Activated naive CD8-positive, alpha-beta T cell treated with anti-CD3 and anti-CD28 coated beads for 36 hours (primary cell): ENCODE measurements at places on chromosomes 1 and 21.

- DNase-seq, result no peak
Measured at GRCh38 chr1:184465489-184466146, 78.8 kb downstream of the C1orf21 start.

DNA sequence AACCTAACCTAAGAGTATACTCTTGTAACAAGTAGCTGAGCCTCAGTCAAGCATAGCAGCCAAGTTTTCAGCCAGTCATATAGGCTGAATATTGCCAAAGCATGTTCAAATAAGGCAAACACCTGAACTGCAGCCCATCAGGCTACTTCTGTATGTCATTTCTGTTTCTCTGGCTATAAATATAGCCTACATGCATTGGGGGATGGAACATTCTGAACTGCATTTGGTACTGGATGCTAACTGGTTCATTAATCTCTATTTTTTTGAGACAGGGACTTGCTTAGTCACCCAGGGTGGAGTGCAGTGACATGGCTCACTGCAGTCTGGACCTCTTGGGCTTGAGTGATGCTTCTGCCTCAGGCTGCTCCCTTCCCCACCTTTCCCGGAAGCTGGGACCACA is 37.3 kb downstream of the MAST2 start:
- no peak for DNase-seq

- no peak for DNase-seq
Measured at GRCh38 chr1:204274446-204274845, 60.7 kb upstream of the GOLT1A start.

GRCh38 chr1:93576346-93576745 is 105.3 kb downstream of the BCAR3 start:
- DNase-seq, result no peak

DNA sequence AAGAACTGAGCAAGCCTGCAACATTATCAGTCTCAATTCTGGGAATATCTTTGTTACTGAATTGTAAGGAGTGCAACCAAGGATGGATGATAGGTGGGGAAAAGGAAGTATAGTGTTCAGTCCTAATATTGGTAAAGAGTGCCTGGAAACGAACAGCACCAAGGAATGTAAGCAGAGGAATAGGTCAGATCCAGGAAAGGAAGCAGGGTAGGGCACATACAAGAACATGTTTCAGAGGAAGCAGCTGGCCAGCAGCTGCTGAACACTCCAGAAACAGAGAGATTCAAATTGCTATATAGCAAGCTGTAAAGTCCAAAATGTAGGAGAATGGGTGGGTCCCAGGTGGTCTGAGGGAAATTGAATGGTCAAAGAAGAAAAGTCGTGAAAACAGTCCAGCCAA is 37.9 kb downstream of the CRB1 start:
- DNase-seq, result no peak

GRCh38 chr1:207240325-207241101 is 81.0 kb upstream of the CD55 start:
- DNase-seq, result no peak

DNA sequence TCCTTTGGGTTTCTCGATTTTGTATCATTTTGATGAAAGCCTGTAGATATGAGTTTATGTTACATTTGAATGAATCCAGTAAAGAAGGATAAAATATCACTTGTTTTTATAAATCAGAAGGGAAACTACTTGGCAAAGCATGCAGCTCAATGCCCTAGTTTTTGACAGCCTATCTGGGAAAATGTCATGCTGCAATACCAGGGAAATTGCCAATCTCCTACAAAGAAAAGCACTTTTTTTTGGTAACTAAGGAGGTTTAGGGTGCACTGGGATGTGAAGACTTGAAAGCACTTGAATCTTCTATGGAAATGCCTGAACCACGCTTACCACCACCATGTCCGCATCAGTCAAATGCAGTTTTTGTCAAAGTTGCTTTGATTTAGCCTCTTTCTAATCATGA is 446.9 kb upstream of the LRRC7 start:
- DNase-seq, result no peak

GRCh38 chr21:43768868-43769167 is 7.3 kb downstream of the CSTB start:
- DNase-seq, result no peak

DNA sequence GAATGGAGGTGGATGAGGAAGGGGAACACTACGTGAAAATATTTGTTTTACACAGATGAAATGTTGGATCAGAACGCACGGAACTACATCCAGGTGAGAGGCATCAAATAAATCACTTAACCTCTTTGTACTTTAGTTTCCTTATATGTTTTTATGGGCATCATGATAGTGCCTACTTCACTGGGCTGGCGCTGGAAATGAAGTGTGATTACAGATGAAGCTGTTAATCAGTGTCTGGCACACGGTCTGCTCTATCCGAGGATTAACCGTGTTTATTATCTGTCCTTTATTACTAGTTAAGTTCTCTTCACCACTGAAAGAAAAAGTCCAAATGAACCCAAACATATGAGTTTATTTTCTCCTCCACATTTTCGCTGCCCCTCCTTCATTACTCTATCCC is 96.0 kb upstream of the TRABD2B start:
- no peak for DNase-seq

DNA sequence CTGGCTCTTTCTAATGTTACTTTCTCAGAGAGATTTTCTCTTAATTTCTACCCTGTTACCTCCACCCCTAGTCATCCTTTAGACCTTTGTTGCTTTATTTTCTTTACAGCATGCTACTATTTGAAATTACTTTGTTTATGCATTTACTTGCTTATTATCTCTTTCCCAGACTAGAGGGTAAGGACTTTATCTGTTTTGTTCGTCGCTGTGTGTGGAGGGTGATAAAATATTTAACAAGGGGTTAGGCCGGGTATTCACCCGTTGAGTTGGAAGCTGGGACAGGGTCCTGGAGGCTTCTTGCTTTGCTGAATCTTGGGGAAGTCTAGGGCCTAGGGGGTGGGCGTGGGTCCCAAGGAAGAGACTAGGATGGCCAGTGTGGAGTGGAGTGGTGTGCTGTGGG is 43.6 kb downstream of the CDC14A start:
- no peak for DNase-seq

- no peak for DNase-seq
Measured at GRCh38 chr1:116911779-116912469, 2.2 kb downstream of the PTGFRN start.

DNA sequence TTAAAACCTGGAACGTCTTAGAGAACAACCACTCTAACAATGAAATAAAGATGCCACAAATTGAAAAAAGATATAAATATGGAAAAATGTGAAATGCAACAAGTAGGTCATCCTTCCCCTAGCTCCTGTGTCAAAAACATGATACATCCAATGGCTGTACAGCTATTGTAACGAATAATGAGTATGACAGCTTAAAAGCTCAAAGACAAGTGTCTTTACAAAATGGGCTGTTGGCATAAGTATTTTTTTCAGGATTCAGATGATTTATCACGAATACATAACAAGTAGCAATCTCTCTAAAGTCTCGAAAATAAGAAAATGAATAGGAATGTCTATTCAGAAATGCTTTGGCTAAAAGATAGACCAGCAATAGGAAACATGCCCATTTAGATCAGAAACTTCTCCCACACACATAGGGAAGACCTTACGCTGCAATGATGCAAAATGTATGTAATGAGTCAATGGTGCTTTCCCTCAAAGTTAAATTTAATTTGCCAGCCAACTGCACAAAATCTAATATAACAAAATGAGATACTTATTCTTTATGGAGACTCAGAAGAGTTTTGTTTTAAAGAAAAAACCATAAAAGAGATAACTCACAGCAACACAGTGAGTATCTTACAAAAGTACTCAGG is 8.3 kb downstream of the TGFBR3 start:
- DNase-seq, result peak; percentile 12

DNA sequence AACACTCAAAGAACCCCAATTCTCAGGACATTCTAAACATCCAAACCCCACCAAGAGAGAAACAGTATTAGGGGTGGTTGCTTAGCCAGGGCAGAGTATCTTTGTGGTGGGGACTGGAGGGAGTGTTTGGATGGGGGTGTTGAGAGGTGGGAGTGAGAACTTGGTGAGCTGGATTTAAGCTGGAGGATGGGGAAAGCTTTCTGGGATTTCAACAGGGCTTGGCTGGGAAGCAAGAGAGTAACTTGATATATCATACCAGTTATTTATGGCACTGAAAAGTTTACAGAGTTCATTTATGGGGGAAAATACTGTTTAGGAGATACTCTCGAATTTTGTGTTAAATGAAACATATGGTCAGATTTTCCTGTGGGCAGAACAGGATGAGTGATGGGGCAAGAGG is 6.8 kb upstream of the CNIH3 start:
- DNase-seq, result no peak
